Hematopoietic multipotent progenitor cell treated with erythropoietin and hydrocortisone succinate and interleukin-3 and kit ligand, for 17 days (in vitro differentiated cells): ENCODE measurements at places on chromosomes 7 and 10.

DNA sequence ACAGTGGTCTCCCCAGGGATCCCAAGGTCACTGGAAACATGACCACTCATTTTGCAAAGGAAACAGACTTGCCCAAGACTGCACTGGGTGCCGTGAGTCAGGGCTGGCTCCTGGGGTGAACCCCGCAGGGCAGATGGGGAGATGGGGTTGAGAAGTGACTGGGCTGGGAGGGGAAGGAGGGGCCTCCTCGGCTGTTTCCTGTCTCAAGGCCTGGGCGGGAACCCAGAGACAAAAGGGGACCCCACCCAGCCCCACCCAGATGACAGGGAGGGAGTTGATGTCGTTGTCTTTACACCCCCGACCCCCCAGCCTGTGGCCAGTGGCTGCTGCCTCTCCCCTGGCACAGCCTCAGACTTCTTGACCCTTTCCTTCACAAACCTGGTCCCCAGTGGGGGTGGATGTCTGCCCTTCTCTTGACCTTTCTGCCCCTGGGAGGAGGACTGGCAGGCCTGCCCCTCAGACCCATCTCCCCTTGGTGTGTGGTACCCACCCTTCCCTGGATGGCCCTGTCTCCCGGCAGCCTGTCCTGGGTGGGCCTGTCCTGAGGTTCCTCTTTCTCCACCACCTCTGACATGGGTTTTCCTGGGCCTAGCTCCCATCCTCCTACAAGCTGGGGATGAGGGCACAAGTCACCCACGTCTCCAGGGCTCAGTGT lies 1.4 kb downstream of the MYO1G start:
- DNase-seq = no peak

DNA sequence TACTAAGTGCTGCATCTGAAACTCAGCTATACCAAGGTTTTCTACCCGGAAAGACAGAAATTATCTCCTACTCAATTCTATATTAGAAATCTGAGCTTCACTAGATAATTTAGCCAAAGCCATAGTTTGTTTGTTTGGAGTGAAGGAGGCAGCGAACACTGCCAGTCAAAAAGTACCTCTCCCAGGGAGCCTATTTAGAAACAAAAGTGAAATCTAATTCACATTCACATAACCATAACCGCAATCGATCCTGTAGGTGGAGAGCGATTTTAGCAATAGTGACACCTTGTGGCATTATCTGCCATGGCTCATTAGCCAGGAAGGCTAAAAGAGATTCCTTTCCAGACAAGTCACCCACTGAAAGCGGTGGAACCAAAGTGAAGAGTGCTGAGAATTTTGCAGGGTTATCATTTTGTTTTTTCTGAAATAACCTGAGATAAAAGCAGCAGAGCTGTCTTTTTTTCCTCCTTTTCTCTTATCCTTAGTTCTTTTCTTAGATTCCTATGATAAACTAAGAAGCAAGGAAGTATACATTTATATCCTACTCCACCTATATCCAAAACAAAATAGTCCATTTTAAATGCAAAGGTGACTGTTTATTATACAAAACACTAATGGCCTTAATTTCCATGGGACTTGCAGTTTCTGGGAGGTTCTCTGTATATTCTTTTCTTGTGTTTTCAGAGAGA lies 83.7 kb upstream of the BET1 start:
- peak; percentile 29 for DNase-seq

DNA sequence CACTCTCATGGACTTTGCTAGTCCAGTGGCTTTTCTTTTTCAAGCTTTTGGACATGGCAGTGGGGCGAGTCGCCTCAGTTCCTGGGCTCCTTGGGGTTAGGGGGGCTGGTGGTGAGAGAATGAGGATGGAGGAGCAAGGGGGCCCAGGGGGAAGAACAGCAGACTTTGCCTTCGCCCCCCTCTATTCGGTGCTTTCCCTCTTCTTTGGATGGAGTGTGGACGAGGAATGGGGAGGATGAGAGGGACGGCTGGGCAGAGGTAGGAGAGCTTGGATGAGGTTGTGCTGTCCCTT lies 255 bp downstream of the MAGI2 start:
- DNase-seq = no peak

DNA sequence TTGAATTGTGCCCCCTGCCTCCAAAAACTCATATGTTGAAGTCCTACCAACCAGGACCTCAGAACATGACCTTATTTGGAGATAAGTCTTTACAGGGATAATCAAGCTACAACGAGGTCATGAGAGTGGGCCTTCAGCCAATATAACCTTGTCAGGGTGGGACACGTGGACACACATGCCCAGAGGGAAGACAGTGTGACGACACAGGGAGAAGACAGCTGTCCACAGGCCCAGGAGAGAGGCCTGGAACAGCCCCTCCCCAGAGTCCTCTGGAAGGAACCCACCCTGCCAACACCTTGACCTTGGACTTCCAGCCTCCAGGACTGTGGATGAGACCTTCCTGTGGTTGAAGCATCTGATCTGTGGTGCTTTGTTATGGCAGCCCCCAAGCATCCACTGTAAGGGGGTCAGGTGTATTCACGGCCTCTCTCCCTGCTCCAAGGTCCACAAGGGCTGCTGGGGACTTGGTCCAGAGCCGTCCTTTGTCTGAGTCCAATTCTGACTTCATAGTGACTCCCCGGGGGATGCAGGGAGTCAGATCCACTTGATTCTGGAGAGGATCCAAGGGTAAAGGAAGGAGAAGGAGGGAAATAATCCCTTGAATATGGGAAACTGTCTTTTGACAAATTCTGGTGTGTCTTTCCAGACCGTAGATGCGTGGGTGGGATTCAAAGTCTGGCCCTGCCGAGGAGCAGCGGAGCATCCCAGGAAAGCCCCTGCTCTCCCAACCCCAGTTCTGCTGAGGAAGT lies 7.0 kb downstream of the CALML3 start:
- DNase-seq = no peak

GRCh38 chr10:71599518-71599917 lies 120.1 kb downstream of the C10orf105 start:
- no peak for DNase-seq

- DNase-seq = no peak
Observed at GRCh38 chr10:6601246-6601805, 21.2 kb upstream of the PRKCQ start.

DNA sequence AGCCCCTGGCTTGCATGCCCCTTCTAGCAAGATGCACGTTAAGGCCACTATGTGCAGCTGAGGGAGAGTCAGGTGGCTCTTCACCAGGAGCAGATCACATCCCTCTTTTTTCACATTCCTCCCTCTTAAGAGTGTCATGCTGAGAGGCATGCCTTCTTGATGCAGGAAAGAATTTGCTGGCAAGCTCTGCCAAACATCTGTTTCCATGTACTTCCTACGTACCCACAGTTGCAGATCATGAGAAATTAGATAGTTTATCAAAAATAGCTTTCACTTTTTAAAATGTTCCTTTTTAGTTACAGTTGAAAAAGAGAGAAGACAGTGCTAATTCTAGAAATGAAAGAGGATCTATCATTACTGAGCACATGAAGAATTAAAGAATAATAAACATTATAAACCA lies 79.7 kb upstream of the ZNF722 start:
- DNase-seq = no peak

- no peak for DNase-seq
Observed at GRCh38 chr10:119341459-119342301, 134.3 kb downstream of the GRK5 start.

DNA sequence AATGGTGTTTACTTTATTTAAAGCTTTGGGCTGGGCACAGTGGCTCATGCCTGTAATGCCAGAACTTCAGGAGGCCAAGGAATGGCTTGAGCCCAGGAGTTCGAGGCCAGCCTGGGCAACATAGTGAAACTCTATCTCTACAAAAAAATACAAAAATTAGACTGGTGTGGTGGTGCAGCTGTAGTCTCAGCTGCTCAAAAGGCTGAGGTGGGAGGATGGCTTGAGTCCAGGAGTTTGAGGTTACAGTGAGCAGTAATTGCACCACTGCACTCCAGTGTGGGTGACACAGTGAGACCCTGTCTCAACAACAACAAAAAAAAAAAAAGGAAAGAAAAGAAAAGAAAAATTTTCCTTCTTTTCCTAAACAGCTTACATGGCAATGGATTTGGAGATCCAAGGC lies 22.0 kb downstream of the SLC16A9 start:
- no peak for DNase-seq

DNA sequence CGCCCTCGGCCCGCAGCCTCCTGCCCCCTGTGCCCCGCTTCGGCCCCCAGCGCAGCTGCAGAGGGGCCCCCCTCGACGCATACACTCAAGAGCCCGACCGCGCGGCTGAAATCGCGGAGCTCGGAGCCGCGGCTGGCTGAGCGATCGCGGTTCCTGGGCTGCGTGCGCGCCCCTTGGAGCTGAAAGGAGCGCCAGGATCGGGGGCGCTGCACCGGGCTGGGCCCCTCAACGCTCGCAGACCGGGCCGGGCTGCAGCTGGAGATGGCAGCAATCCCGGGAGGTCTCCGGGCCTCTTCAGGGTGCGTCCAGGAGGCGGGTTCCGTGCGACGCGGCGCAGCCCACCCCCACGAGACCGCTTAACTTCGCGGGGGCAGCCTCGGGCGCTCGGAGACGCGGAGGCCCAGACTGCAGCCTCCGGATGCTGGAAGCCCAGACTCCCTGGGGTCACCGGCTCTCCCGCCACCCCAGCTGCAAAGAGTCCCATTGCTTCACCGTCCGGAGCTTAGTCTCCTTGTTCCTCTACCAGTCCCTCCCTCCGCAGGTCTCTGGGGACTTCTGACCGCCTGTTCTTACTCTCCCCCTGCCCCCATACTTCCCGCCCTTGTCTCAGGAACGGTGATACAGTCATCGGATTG lies 73.0 kb upstream of the LRRC4 start:
- no peak for DNase-seq

- no peak for DNase-seq
Observed at GRCh38 chr10:13420532-13421307, 72.6 kb upstream of the SEPHS1 start.

DNA sequence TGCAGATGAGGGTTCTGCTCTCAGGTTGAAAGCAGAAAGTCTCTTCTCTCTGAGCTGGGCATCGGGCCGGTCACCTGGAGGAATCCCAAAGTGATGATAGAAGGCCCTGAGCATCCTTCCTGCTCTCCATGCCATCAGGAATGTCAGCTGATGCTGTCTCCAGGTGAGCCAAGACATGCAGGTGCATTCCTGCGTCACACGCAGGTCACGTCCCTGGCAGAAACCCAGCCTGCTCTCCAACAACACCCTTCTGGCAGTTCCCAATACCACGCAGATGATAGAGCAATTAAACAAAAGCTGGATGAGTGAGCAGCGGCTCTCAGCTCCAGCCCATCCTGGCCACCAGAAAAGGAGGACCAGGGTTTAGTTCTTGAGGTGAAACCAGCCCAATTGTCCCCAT lies 6.9 kb upstream of the WIPI2 start:
- no peak for DNase-seq

DNA sequence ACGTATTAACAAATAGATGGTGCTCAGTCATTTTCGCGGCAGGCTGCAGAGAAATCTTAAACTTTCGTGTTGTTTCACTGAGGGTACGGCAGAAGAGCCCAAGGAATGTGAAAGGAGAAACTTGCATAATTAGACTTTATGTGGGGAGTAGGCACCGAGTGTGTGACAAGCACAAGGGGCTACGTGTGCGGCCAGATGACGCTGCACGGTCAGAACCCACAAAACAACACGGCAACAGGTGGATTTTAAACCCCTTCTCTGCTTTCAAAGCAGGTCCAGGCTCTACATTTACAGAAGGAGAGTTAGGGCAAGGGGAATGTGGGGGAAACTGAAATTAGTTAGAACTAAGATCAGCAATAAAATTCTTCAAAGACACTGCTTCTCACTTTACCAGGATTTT lies 392 bp upstream of the UCN3 start:
- no peak for DNase-seq

DNA sequence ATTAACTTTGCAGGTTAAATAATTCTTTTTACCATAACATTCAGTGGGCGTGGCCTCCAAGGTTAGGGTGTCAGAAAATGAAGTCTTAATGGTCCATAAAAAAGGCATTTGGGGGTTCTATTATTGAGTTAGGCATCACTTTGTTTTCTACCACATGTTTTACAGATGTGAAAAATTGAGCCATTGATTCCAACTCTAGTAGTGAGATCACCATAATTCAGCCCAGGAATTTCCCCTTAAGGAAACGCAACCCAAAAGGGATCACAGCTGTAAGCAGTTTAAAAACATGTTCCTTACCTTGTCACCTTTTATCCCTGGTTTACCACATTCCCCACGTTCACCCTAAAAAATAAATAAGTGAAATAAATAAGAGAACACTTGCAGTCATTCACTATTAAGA lies 24.9 kb downstream of the COL28A1 start:
- no peak for DNase-seq

DNA sequence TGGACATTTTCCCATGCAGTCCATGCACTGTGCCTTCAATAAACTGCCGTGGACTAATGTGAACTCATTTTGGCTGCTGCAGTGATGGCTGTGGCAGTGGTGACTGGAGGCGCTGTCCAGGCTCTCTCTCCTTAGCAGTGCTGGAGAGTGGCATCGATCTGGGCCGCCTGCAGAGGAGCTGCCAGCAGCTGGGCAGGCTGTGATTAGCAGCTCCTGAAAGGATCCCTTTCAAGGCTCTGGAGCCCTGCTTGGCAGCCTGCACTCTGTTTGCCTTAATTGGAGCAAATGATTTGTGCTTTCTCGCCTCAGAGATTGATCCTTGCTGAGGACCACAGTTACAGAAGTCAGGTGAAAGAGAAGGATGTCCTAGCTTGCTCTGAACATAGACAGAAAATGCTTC lies 130.1 kb upstream of the VWC2 start:
- no peak for DNase-seq

- DNase-seq = no peak
Observed at GRCh38 chr7:70830060-70830395, 301.9 kb upstream of the GALNT17 start.

DNA sequence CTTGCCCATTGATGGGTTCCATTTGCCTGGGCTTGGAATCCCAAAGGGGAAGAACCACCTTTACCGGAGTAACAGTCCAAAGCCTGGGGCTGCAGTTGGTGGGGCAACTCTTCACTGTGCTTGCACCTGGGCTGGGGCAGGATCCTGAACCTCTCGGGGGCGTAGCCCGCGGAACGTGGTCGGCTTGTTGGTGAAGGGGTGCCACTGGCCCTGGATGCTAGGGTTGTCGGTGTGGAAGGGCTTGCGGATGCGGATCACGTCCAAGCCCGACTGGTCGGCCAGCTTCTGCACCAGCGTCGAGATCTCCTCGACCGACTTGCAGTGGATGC lies 710 bp downstream of the MRPL43 start:
- no peak for DNase-seq

GRCh38 chr10:58384544-58384998 lies 639 bp upstream of the TFAM start:
- no peak for DNase-seq

DNA sequence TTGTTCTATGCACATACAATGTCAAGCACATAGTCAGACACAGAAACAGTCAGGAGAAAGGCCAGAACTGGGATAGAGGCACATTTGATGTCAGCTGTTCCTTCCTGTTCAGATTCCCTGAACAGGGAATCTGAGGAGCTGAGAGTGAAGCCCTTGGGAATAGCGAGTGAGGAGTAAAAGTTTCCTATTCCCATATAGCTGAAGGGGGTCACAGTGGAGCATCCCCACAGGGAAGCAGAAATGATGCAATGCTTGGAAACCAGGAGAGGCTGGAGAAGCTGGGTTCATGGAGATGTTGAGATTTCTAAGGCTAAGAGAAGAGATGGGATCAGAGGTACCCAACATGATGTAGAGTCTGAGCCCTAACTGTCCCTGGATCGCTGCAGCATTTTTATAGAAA lies 11.3 kb upstream of the PRXL2A start:
- no peak for DNase-seq
